NCI-H2107 (cell line): ENCODE measurements at places on chromosomes 1 and 21.

DNA sequence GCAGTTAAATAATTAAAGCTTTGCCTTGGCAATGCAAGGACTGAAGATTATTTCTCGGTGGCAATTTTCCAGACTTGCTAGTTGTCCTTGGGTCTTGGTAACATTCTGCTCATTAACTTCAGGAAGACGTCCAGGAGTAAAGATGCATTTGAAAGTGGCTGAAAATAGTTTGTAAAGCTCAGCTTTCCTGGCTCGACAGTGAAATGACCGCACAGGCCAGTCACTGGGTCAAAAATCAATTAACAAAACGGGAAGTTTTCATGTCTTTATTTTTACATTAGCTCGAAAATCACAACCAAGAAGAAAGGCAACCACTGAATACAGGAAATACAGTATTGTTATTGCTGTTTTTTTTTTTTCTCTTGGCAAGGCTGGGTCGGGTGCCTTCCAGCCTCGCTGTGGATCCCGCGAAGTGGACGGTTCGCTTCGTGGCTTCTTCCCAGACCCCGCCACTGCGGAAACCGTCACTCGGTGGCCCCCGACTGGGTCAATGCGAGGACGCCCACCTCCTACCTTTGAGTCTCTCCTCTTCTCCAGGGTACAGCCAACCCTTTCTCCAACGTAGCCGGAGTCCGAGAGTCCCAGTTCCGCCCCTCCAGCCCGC is 479 bp upstream of the SNX7 start:
- no peak for DNase-seq

DNA sequence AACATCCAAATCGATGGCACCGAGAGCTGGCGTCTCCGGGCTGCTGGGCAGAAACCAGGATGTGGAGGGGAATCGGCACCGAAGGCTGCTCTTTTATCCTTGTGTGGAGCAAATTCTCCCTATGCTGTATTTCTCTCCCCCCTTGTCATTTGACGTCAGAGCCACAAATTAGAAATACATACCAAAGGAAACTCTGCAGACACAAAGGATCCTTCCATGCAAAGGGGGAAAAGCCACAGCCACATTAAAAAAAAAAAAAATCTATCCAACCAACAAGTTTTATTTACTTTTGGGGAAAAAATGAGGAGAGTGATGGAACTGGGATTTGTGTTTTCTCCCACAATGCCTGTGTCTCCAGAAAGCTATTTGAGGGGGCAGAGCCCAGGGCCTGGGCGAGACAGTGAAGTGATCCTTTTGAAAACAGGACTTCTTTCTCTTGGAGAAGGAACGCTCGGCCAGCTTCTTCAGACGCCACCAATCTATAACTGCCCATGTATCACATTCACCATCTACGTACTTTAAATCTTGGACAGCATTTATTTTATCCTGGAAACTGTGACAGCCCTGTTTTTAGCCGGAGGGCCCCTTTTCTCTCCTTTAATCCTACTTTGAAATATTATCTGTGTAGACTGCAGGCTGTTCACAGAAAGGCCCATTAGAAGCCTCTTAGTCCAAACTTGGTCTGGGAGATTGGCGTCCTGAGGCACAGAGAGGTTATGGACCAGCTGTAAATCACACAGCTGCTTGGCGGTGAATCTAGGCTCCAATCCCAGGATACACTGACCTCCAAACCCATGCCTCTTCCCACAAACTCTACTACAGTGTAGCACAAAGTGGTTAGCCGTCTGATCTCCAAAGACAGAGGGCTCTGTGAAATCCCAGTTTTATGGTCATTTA is 4.5 kb downstream of the KANK4 start:
- no peak for DNase-seq

- DNase-seq: peak; percentile 100
Observed at GRCh38 chr1:39898648-39899603, 2.8 kb downstream of the MYCL start.

DNA sequence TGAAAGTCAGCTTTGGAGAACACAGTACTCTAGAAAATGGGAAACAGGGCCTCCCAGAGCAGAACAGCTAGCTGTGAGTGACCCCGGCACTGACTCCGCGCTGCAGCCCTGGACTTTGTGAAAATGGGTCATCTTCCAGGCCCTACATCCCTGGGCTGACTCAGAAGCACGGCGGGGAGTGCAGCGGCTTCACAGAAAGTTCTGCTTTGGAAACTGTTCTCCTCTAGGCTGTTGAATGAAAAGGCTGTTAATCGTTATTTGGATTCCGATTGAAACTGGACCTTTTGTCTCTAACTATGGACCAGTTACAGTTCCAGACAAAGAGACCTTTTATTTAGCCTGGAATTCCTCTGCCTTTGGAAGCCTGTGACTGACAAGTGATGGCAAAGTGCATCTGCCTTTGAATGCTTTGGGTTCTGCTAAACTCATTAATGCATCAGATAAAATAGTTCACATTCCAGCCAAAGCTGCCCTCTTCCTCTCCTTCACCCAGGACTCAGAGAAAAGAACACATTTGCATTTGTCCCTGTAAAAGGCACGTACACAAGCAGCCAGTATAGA is 144.9 kb upstream of the HOOK1 start:
- no peak for DNase-seq

- no peak for DNase-seq
Observed at GRCh38 chr1:65581119-65581518, 160.7 kb downstream of the LEPR start.

DNA sequence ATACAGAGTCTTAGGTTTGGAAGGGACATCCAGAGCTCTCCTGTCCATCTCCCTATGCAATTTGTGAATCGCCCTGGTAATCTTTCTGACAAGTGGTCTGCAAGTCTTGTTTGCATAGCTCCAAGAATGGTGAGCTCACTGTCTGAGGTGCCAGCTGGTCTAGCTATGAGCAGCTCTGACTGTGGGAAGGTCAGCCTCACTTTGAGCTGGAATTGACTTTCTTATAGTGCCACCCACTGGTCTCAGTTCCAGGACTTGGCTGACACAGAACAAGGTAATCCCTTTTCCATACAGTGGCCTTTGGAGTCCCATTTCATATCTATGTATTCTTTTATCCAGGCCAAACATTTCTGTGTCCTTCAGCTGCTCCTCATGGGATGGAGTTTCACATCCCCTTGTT is 95.6 kb upstream of the C8B start:
- no peak for DNase-seq

DNA sequence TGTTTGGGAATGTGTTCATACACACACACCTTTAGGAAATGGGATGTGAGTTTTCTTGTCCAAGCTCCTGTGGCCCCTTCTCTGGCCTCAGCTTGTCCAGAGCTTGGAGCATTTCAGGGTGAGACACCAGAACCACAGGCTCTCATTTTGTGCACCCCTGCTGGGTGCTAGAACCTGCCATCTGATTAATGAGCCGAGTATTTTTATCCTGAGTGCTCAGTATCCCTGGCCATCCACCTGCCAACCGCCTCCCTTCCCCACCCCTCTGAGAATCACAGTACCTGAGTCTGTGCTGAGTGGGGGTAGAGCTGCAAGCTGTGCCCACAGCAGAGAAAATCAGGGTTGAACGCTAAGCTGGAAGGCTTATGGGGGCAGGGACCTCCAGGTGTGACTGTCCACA is 1.4 kb downstream of the CASQ1 start:
- no peak for DNase-seq

DNA sequence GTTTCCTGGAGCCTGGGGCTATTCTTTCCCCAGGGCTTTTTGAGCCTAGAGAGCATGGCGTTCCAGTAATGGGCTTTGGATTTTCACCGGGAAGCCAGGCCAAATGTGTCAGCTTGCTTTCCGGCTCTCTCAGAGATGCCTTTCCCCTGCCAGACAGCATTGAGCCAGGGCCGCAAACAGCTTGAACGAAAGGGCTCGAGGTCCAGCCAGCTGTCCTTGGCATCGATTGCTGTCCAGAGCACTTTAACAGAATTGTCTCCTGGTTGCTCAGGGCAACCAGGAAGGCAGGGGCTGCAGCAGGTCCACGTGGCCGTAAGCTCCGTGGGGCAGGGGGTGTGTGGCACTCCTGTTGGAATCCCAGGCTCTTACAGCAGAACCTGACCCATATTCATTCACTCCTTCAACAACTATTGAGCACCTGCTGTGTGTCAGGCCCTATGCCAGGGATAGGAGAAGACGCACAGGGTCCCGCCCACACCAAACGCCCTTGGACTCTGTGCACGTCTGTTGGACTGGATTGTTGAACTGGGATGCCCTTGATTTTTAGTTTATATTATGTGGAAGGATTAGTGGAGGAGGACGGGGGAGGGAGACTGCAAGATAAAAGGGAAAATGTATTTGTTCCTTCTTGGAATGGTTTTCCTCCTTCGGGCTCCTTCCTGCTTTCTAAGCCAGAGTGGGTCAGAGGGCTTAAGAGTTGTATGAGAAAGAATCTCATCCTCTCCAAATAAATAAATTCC is 38.7 kb upstream of the EFHD2 start:
- DNase-seq: no peak

GRCh38 chr1:97820470-97821188 is 100.2 kb downstream of the DPYD start:
- DNase-seq: peak; percentile 16

DNA sequence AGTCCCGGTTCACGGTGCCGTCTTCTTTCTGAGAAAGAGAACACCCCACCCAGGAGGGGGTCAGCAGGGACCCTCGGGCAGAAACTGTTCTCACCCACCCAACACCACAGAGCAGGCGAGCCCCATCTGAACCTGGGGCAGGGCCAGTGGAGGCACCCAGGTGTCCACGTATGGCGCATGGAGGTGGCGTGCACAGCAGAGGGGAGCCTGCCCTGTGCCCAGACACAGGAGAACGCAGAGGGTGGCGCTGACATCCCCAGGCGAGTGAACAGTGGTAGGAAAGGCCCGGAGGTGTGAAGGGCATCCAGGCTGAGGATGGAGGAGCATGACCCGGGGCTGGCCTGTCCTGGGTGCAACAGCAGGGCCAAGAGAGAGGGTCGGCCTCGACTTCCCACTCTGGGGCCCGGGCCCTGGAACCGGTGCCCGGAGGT is 91.1 kb downstream of the STUM start:
- DNase-seq: no peak

GRCh38 chr1:61120998-61121397 is 38.6 kb downstream of the NFIA start:
- no peak for DNase-seq

DNA sequence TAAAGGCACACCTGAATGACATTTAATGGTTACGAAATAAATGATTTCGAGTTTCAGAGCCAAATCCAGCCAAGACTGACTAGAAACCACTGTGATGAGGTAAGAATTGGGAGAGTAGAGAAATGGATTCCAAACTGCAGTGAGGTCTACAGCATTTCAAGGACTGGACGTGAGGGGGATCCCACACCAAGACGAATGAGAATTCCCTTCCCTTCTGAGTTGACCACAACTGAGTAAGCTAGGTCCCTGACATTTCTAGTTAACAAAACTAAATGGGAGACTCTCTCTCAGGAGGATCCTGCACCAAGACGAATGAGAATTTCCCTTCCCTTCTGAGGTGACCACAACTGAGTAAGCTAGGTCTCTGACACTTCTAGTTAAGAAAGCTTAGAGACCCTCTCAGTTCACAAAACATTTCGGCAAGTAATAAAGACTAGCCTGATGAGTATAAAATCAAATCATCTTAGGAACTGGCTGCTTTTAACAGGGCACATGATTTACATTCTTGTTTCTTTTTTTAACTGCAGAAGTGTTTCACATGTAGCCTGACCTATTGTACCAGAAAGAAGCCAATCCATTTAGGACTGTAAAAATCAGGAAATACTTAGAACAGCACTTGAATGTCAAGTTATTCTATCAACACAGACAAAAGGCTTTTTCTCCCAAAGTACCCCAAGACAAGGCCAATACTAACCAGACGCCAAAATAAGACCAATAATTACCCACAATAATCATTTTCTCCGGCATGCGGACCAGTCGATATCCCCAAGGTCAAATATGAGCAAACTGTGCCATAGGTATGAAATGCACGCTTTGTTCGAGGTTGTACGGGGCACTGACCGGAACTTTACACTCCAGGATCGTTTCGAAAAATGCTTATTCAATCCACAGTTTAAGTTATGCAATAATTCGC is 1.4 kb upstream of the SPATA1 start:
- DNase-seq: no peak

DNA sequence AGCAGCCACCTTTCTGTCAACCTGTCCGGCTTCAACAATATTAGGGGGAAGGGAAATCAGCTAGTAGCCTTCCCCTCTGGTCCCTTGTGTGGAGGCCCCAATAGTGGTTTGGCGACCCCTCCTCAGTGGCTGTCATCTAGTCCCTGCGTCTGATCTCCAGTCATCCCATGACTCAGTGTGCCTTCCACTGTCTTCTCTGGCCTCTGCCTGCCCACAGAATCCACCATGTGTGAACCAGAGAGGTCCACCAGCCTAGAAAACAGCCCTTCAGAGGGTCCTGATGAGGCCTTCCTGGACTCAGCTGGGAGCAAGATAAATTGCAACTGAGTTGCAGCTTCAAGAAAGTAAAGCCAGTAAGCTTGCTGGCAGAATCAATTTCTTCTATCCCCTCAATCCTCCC is 3.8 kb upstream of the ATXN7L2 start:
- no peak for DNase-seq

DNA sequence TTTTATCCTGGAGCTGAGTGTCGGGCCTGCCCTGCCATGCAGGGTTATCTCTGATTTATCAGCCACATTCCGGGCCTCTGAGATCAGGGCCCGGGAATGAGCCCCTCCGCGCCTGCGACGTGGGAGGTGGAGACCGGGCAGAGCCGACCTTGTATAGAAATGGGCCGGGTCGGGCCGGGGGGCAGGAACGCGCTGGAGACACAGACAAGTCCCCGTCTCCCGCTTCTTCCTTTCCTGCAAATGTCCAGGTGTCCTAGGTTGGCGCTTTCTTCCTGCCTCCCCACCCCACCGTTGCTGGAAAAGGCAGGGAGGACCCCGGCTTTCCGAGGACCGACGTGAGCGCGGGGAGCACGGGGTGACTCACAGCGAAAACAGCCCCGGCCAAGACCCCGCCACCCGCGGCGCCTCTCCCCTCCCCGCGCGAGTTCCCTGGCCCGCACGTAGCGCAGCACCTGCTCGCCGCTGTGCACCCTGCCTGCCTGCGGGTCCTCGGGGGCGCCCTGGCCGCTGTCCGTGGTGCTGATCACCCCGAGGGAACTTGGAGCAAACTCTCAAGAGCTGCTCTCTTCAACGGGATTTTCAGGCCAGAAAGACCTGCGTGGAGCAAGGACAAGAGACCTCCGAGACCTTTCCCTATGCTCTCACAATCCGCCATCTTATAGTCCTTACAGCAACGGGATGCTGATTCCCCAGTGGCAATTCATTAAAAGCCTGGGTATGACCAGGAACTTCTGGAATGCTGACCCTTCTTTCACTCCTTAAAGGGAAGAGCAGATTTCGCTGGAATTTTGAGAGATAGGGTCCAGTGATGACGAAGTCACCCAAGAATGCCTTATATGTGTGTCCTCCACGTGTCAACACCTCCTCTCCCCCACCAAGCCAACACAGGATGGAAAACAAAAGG is 475 bp upstream of the NPPB start:
- no peak for DNase-seq

- DNase-seq: no peak
Observed at GRCh38 chr1:77027847-77028246, 160.6 kb downstream of the ST6GALNAC5 start.
